ENCODE measurements at places on chromosomes 1 and 21.

GRCh38 chr1:226700861-226701260 lies 38.2 kb downstream of the ITPKB start:
- DNase-seq = no peak

- DNase-seq = no peak
These were observed 6.0 kb downstream of the KLHDC8A start for GRCh38 chr1:205350691-205351141.

DNA sequence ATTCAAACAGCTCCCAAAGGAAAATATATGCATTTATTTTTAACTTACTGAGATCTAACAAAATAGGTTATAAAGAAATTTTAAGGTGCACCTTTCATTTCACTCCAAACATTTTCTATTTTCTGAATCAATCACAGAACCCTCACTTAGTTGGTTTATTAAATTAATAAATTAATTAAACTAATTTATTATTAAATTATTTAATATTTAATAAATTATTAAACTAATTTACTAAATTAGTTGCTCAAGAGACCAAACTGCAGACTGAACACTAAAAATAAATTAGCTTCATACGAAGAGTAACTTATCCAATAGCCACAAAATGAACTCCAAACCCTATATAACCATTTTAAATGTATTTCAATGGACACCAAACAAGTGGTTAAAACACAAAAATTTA lies 68.0 kb downstream of the PRPF38A start:
- no peak for DNase-seq

- DNase-seq = no peak
These were observed 96.8 kb downstream of the GLIS1 start for GRCh38 chr1:53642215-53642555.

- no peak for DNase-seq
These were observed 10.1 kb downstream of the CCDC185 start for GRCh38 chr1:223403184-223403815.

GRCh38 chr1:28871631-28872401 lies 42.6 kb upstream of the EPB41 start:
- DNase-seq = no peak

- DNase-seq = no peak
These were observed 1.7 kb downstream of the TMCC2 start for GRCh38 chr1:205229399-205229871.

DNA sequence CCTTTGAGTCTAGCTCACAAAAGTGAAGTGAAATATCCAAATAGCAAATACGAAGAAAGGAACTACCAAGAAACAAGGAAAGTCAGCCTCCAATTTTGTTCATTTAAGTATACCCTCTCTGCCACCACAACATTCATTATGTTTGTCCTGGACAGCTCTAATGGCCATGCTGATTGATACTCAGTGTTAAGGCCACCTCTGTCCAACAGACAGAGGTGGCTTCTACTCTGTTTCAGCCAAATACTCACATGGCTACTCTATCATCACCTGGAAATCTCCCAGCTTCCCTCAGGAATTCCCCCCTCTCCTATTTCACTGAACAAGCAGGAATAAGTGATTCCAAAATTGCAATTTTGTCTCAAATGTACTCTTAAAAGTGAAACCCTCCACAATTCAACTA lies 10.7 kb downstream of the APP start:
- DNase-seq = no peak

DNA sequence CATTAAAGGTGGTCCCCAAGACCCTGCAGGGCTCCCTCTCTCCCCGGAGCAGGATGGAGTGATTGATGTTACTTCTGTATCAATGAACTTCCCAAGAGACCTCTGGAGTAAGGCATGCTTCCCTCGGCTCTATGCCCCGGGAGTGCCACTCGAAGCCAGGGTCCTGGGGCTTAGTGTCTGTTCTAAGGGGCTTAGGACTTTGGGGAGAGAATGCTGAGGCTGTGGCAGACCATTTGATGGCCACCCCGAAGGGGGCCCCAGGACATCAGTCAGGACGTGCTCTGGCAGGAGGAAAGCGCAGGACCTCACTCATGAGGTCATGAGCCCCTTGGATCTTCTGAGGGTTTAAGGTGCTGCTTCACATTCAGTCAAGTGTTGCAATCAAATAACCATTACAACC lies 7.5 kb downstream of the KIAA1614 start:
- DNase-seq = no peak

GRCh38 chr1:151511636-151512215 lies 539 bp downstream of the CGN start:
- DNase-seq = no peak

GRCh38 chr1:2414297-2414958 lies 2.1 kb upstream of the PEX10 start:
- DNase-seq = no peak

GRCh38 chr1:153565529-153566374 lies at the start of gene S100A2:
S100A2 (minus strand) TSS chr1:153565844; CDS start chr1:153563877, 1,967 bp downstream.
- no peak for DNase-seq

GRCh38 chr1:114901814-114902213 lies 47.2 kb downstream of the SYCP1 start:
- no peak for DNase-seq

DNA sequence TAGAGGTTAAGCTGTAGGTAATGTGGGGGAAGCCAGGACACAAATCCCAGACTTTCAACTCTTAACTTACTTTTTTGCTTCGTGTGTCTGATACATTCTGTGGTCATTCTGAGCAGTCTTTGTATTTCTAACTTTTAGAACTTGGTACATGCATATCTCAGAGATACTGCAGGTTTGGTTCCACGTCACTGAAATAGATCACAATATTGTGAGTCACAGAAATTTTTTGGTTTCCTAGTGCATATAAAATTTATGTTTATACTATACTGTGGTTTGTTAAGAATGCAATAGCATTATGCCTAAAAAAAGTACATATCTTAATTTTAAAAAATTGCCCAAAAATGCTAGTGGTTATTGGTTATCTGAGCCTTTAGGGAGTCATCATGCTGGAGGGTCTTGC lies 3.2 kb downstream of the URB2 start:
- DNase-seq = no peak

DNA sequence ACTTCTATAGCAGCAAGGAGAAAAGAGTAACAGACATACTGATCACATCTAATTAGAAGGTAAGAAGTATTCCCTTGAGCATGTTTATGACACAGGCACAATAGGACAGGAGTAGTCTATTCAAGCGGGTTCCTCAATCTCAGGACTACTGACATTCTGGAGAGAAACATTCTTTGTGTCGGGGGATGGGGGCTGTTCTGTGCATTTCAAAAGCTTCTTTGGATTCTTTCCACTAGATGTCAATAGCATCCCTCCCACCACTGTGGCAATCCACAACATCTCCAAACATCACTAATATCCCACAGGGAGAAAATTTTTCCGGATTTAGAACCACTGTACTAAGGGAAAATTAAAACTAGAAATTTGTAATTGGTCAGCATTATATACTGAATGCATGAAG lies 56.9 kb downstream of the ADAMTS5 start:
- no peak for DNase-seq

DNA sequence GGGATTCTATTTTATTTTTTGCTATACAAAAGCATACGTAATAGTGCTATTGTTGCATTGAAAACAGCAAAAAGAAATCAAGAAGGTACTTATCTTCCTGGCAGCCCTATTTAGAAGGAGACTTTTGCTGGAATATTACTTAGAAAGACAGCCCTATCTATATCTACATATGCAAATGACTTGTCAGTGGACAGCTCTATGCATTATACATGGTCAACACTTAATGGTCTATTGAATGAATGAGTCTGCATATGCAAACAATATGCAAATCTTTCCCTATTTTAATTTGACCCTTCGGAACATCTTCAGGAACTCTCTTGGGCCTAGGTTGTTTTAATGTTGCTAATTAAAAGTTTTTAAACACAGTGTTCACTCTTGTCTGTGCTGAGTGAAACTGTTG lies 110.8 kb downstream of the PLXNA2 start:
- no peak for DNase-seq

DNA sequence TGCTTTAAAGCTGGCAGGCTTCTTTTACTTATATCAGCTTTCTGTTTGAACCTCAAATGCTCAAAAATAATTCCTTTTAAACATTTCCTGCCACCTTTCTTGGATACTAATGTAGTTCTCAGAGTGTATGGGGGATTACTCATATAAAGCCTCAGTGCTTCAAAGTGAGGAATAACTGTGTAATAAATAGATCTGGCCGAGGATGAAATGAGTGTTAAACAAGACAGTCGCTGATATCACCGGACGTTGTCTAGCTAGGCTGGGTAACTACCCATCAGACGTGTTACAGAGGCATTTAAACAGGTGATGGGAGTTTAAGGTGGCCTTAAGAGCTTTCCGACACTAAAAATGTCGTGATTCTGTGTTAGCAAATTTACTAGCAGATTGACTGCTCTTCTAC lies 53.1 kb downstream of the VANGL2 start:
- DNase-seq = no peak

GRCh38 chr21:20523191-20523590 lies 475.0 kb upstream of the NCAM2 start:
- no peak for DNase-seq

DNA sequence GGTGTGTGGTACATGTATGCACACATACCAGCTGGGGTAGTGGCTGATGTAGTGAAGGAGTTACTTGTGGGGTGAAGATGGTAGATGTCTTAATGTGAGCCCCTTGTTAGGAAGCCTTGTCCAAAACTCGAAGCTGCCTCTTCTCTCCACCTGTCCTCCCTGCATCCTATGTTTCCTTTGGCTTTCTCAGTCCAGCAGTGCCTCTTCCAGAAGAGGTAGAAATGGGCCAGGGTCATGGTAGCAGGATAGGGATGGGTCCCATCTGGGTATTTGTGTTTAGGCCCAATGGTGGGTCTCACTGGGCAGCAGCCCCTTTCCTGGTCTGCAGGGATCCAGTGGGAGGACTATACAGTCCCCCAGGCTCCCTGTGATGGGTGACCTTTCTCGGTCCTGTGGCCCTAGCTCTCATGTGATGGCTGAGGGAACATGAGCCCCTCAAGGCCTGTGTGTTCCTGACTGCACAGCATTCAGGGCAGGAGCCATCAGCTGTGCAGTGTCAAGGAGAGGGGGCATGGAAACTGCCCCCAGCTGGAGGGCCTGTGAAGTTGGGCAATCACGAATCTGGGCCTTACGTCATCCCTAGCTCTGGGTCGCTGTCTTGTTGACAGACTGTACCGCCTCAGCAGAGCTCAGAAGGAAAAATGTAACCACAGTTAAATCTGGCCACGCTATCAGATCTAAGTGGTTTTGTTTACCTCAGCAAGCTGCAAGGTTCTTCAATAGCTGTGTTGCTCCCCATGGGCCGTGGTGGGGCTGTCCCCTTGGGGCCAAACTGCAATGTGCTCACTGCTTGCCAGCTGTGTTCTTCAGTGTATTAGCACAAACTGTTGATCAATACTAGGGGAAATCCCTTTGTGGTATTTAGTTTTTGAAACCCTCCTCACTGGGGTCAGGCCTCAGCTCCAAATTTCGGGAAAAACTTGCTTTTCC lies 82.7 kb downstream of the NOS1AP start:
- no peak for DNase-seq

DNA sequence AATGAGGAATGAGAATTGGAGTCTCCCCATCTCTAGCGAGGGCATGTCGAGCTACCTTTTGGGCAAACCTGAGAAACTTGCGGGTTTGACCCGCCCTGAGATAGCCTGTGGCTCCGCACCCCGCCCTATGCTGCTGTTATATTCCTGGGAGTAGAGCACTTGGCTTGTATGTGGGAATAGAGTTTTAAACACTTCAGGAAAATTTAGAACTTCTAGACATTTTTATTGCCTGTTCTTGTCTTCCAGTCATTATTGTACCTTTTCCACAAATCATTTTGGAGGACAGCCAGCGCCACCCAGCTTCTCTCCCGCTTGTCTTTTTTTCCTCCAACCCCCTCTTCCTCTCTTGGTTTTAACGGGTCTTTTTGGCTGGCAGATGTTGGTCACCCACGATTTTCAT lies 738 bp downstream of the GNPAT start:
- no peak for DNase-seq

DNA sequence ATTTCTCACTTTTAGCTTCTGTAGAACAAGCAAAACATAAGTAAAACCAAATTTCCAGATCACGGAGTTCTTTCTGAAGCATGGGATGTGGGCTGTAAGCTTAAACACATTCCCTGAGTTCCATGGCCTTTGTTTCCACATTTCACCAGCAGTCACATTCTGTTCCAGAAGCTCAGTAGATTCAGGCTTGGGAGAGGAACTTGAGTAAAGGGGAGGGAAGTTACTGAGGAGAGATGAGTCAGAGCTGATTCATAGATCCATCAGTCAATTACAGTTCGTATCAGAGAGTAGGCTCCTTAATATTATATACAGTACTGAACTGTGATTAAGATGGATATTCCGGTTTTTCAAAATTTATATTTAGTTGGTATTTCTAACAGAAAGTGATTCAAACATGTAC lies 614.3 kb downstream of the NCAM2 start:
- DNase-seq = no peak
